Stimulated activated CD4-positive, alpha-beta T cell treated with anti-CD3 and anti-CD28 coated beads, Interleukin-4, amount 100 ng/mL, for 24 hours (primary cell): ENCODE measurements at places on chromosomes 3 and 15.

DNA sequence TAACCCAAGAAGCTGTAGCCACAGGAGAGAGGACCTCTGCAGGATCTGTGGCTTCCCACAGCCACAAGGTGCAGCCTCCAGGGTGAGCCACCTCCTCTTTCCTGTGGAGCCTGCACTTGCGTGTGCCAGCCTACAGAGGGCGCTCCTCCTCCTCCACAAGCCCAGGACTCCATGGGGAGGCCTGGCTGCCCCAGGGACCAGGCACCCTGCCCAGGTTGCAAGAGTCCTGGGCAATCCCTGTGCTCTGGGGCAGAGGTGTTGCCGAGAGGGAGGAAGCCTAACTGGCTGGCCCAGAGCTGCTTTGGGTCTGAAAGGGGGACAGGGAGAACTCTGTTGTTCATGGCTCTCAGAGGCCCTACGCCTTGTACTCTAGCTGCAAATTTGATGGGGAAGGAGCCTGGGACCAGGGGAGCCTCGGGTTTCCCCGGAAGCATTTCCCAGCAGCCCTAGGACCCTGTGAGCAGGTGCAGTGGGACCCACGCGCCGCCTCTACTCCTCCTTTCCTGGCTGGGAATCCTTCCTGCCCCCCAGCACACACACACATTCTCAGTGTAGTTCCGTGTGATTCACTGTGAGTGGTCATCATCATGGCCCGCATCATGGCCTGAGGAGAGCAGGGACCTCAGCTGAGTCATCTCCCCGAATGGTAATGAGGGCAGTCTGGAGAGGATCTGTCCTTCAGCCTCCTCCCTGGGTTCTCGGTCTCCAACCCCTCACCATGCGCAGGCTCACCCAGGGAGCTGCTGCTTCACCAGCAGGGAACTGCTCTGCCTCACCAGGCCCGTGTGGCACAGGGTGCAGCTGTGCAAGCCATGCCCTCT is 24.3 kb downstream of the TBC1D21 start:
- DNase-seq = peak; percentile 47

DNA sequence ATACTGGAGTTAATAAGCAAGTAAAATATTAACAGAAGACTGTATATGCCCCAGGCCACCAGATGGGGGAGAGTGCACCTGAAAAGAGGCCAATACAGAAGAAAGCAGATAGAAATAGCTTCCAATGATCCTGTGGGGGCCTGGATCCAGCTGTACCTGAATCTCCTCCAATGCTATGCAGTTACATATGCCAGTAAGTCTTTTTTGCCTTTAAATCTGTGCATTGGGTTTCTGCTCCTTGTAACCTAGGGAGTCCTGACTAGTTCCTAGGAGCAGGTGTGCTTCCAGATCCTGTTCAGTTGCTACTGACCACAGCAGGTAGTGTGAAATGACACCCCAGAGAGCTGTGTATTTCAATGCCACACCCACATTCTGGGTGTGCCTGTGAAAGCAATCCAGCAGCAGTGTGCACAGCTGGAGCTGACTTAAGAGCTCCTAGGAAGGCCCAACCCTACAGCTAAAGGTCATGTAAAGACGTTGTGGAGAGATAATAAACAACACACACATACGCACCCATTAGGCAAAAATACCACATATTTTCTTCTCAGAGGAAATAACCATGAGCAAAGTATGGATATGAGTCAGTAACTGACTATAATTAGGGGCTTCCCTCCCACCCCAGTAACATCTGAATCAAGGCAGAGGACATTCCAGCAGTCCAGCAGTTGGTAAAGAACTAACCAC is 62.2 kb upstream of the AKAP13 start:
- DNase-seq = peak; percentile 27

GRCh38 chr15:68367226-68367625 is 64.7 kb downstream of the ITGA11 start:
- DNase-seq = no peak

GRCh38 chr3:189275182-189275581 is 103.4 kb downstream of the TPRG1 start:
- DNase-seq = no peak

DNA sequence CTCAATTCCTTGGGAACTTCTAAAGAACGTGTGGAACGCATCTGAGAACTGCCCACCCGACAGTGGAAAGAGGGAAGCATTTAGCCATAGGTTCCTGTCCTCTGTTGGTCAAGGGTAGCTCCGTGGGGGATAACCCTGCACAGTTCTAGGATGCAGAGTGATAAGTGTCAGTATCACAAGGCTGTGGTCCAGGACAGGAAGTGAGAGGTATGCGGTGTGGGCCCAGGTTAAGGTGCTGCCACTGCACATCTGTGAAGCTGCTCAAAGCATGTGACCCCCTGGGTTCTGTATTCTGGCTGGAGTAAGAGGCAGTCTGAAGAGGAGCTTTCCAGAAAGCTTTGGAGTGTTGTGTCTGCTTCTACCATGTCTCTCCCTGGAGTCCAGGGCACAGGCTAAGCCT is 51.7 kb upstream of the HES1 start:
- no peak for DNase-seq

- no peak for DNase-seq
Observed at GRCh38 chr15:30953183-30953582, 38.2 kb downstream of the MTMR10 start.

DNA sequence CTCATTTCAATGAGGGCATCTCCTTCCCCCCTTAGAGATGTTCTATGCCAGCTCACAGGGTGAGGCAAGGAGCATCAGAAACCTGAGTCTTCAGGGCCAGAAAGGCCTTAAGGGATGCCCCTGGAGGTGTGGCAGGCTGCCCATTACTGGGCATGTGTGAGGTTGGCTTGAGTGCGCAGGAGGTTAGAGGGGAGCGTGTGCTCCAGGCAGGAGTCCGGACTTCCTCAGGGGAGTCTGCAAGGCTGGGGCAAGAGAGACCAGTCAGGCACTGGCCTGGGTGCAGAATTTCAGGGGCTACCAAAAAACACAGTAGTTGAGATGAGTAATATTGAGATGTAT is 1.9 kb downstream of the LOXL1 start:
- DNase-seq = no peak

DNA sequence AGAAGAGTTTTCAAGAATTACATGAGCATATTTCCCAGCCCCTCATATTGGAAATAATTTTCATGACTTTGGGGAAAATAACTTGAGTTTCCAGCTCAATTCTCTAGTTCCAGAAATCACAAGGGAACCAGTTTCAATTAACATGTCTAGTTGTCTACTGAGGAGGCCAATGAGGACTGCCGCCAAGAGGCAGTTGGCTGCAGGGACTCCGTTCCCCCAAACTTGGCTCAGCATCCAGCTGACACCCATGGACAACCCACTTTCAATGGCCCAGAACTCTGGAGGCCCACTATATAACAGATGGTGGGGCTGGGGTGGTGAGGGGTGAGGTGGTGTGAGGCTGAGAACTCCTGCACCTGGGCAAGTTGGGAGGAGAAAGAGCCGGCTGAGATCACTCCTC is 86.5 kb upstream of the TNFAIP8L3 start:
- no peak for DNase-seq

DNA sequence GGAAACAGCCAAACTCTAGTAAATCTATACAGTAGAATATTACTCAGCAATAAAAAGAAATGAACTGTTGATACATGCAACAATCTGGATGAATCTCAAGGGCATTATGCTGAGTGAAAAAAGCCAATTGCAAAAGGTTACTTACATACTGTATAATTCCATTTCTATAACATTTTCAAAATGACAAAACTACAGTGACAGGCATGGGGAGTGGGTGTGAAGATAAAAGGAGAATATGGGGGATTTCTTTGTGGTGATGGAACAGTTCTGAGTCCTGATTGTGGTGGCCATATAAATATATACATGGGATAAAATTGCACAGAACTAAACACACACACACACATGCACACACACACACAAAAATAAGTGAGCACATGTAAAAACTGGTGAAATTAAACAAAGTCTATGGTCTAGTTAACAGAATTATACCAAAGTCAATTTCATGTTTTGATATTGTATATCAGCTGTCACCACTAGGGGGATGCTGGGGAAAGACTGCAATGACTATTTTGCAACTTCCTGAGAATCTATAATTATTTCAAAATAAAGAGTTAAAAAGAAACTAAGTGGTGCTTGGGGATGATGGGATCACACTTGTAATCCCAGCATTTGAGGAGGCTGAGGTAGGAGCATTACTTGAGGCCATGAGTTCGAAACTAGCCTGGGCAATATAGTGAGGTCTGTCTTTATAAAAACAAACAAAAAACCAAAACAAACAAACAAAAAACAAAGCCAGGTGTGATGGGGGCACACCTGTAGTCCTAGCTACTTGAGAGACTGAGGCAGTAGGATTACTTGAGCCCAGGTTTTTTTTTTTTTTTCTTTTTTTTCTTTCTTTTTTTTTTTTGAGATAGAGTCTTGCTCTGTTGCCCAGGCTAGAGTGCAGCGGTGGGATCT is 66.0 kb downstream of the SPTSSB start:
- no peak for DNase-seq
